NCI-H446 (cell line): ENCODE measurements at places on chromosomes 2 and 18.

- no peak for DNase-seq
These were observed 117.6 kb downstream of the METTL8 start for GRCh38 chr2:171316220-171316619.

DNA sequence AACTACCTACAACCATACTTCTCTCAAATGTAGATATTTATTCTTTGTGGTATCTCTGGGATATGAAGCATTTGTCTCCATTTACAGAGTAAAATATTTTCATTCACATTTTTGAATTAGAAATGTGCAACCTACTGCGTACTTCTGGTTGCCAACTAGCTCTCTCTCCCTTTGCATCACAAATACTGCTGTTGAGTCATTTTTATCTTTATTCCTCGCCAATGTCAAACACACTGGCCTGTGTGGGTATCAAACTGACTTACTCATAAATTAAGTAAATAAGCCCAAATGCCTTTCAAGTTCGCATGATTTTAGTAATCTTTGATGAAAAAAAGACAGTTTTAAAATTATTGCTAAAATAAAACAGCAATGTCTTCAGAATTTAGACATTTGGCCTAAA lies 67.3 kb downstream of the STAT4 start:
- DNase-seq, result no peak

GRCh38 chr2:167293172-167293781 lies 405.0 kb downstream of the XIRP2 start:
- no peak for DNase-seq

DNA sequence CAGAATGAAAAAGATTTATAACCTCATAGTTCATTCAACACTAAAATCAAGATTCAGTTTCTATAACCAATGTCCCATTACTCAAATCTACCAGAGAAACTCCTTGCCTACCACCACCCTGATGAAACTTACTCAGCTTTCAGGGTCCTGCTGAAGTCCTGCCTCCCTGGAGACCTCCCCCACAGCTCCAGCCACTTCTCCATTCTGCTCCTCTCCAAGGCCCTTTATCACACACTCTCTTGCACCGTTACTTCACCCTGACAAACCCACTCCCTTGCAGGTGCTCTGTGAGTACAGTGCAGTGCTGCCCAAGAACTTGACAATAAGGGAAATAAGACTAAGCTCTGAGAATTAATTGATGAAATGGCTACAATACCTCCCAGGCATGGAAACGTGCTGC lies 83.5 kb upstream of the CDCA7 start:
- DNase-seq, result no peak

DNA sequence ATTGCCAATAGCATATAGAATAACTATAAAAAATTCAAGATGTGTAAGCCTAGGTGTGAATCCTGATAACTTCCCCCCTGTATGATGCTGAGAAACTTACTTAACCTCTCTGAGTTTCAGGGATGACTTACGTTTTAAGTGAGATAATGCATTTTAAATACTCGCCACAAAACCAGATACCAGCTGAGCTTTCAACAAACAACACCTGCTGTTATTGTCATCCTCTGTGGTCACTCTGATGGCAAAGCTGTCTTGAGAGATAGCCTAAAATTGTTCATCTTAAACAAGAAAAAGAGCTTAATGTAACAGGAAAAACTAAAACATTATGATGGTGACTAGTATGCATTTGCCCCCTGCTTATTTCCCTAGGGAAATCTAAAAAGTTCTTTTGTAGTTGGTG lies 131.5 kb downstream of the RAD51AP2 start:
- no peak for DNase-seq

- DNase-seq, result no peak
These were observed 400.3 kb upstream of the LRATD1 start for GRCh38 chr2:14232217-14232616.

GRCh38 chr2:29459445-29460179 lies 344.4 kb downstream of the CLIP4 start:
- no peak for DNase-seq

GRCh38 chr2:241017228-241017940 lies 19.0 kb downstream of the SNED1 start:
- DNase-seq, result no peak

GRCh38 chr2:46267616-46268015 lies 29.6 kb upstream of the EPAS1 start:
- no peak for DNase-seq

- DNase-seq, result no peak
These were observed 73.2 kb upstream of the NCKAP5 start for GRCh38 chr2:133641497-133641896.

GRCh38 chr2:36954977-36955607 lies 11.2 kb downstream of the STRN start:
- DNase-seq, result no peak

DNA sequence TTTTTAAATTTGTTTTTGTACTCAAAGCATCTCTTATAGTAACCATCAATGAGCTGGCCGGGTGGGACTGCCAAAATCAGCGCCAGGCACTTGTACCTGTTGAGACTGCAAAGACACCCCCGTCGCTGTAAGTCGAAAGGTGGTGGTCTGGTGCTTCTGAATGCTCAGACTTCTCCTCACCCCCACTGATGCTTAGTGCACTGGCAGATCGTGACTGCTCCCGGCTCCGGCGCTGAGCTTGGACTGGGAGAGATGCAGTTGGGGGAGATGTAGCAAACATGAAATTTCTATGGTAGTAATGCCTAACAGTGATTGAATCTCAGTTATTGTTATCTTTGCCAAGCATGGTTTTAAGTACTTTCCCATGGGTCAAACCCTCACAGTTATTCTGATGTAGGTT lies 80.6 kb downstream of the RIF1 start:
- DNase-seq, result no peak

GRCh38 chr18:11669271-11669947 lies 19.7 kb upstream of the GNAL start:
- DNase-seq, result no peak

DNA sequence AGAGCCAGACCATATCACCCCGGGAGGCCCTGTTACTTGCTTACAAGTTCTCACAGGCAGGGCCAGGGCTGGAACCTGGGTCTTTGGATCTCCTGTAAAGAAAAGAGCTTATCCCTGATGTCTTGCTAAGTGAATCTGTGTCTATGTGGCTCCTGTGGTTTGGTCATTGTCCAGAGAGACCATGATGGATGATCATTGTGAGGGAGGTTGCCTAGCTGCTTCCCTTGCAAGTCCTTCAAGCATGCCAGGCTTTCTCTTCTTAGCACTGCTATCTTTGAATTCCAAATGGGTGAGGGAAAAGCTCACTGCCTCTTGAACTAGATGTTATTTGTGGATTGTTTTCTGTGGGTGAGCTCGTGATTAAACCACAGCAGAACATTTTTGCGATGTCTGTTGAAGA lies 151.6 kb downstream of the FSHR start:
- no peak for DNase-seq
